Activated CD8-positive, alpha-beta memory T cell treated with anti-CD3 and anti-CD28 coated beads for 1 hour (primary cell): ENCODE measurements at places on chromosomes 1 and 21.
A peak's percentile ranks its signal among the peaks of the same experiment; 100 is the strongest.

DNA sequence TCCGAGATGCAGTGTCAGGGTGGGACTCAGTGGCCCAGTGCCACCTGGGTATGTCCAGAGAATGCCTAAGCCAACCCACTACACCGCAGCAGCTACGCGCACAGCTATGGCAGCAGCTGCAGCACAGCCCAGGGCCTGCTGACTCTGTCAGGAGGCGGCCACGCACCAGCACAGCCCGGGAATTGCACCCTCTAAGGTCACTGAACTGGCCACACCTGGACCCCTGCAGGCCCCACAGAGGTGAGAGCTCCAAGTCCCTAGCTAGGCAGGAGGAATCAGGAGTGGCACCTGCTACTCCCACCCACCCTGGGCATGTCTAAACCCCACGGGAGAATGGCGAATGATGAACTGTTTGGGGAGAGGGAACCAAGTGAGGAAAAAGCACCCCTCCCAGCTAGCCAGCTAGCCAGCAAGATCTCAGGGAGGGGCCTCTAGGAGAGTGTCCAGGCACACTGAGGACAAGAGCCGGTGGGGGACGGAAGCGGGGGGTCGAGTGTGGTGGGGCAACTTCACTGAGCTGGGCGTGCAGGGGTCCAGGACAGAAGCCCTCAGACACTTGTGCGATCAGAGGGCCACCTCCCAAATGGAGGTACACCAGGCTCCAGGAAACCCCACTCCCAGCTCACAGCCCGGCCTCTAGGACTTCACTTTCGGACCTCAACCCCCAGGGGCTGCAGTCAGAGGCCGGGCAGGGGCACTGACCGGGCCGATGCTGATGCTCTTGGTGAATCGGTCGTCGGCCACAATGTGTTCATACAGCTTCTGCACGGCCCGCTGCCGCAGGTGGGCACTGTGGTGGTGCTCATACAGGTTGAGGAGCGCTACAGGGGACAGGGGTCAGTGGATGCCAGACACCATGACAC is 13.9 kb downstream of the LSS start:
- no peak for DNase-seq

GRCh38 chr1:42379794-42380585 is 602 bp upstream of the RIMKLA start:
- no peak for DNase-seq

- DNase-seq, result no peak
Observed at GRCh38 chr1:205652984-205653383, 21.2 kb upstream of the ELK4 start.

DNA sequence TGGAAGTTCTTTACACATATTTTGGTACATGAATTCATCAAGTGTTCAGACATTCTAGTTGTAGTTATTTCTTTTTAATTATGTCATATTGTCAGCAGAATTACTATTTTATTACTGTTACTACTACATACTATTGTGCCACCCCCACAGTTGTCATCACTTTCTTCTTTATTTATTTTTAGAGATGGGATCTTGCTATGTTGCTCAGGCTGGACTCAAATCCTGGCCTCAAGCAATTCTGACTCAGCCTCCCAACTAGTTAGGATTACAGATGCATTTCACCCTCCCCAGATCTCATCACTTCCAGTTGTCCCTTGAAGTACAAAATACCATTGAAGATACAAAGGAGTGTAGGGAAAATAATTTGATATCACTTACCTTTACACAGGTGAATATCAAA is 258.0 kb downstream of the KCTD3 start:
- no peak for DNase-seq

DNA sequence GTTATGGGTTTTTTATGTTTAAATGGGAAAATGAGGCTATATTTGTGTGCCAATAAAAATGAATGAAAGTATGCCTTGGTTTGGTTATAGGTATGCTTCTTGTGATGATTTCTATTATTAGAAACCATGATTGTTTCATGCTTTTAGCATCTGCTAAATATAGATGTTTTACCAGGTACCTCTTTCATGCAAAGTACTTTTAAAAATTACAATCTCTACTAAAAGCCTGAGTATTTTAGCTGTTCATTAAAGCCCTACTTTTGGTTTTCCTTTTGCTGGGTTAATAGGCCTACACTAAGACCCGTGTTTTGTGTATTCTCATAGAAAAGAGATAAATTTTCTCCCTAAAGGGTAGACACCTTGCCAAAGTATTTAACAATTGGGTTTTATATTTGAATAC is 32.0 kb downstream of the MTF2 start:
- DNase-seq, result no peak

- DNase-seq, result no peak
Observed at GRCh38 chr1:998995-999724, 737 bp downstream of the HES4 start.

DNA sequence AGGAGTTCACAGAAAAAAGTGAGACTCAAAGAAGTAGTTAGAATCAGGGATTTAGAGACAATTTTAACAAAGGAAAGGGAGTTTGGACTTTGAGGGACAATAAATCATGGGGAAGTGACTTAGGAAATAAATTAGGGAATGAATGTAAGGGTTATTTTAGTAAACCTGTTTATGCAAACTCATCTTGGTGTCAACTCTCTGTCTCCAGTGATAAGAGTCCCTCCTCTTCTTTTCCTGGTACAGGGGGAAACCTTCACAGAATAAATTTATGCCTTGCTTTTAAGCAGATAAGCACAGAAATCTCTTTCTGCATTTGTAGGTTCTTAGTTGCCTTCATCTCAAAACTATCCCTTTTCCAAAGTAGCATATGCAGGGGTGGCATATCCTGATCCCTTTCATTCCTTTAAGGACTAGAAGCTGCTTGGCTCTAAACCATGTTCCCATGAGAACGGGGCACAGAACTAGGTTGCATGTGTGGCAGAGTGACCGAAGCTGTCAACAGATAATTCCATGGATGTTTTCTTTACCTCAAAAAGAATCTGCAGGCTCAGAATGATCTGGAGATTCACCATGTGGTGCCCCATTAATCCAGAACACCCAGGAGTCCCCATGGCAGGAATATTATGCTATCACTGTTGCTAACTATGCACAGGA is 155.4 kb downstream of the ZNF648 start:
- DNase-seq, result no peak

- no peak for DNase-seq
Observed at GRCh38 chr1:68175621-68176398, 56.5 kb downstream of the WLS start.

GRCh38 chr1:160827418-160827817 is 31.4 kb downstream of the LY9 start:
- no peak for DNase-seq

DNA sequence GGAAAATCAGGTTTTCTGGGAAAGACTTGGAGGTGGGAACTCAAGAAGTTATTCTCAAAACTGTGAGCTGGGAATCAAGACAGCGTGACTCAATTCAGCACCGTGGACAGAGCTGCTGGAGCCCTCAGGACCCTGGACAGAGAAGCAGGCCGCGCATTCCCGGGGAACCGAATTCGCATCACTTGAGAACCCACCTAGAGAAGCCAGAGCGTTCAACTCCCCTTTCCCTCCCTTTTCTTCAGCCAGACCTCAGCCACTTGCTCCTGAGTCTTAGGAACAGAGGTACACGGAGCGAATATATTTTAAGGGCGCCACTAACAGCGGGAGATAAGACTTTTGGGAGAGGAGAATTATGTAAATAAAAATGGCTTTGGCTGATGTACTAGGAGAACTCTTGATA is 2.0 kb upstream of the LIN28A start:
- peak; percentile 48 for DNase-seq
